ENCODE measurements at places on chromosomes 5 and 9. TPM values are rescaled to one million over a fixed set of nuclear protein-coding genes. Genes with fewer than 3 reads are reported as not detected.

DNA sequence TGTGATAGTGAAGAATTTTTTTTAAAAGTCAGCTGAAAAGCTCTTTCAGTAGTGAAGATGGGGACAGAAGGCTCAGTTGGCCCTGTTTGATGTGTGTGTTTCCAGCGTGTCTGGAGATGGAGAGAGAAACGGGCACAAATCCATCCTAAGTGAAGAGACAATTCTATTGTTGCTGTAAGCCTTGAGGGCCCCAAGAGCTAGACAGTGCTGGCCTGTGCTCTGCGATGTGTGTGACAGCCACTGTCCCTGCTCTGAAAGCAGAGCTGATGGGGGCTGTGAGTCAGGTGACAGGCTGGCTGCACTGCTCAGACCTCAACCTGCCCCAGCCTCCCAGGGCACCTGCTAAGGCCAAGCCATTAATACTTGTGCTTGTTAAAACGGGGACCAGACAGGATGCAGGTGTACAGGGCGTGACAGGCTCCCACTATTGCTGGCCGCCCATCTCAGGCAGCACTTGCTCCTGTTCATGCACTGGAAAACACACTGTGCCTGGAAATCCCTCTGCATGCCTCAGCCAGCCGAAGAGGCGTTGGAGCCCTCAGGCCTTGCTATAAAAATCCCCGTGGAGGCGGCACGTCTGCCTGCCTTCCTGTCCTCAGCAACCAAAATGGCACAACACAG lies 44.6 kb upstream of the SEMA4D start:
- no peak for DNase-seq

GRCh38 chr5:142390334-142390733 lies 65.5 kb upstream of the SPRY4 start:
- DNase-seq, result no peak

GRCh38 chr5:88792144-88792840 lies 90.7 kb downstream of the MEF2C start:
- DNase-seq, result no peak

The GARNL3 gene
- 19.8 TPM for polyA plus RNA-seq

The GABRG2 gene
- 0.03 TPM for polyA plus RNA-seq

The PCDHB2 gene
- polyA plus RNA-seq, result 6.6 TPM

GRCh38 chr9:110086537-110086936 lies 121.4 kb downstream of the C9orf152 start:
- DNase-seq, result no peak

- DNase-seq, result no peak
Observed at GRCh38 chr5:173954671-173955521, 34.1 kb upstream of the C5orf47 start.

The SLC45A2 gene
- 1.0 TPM for polyA plus RNA-seq

DNA sequence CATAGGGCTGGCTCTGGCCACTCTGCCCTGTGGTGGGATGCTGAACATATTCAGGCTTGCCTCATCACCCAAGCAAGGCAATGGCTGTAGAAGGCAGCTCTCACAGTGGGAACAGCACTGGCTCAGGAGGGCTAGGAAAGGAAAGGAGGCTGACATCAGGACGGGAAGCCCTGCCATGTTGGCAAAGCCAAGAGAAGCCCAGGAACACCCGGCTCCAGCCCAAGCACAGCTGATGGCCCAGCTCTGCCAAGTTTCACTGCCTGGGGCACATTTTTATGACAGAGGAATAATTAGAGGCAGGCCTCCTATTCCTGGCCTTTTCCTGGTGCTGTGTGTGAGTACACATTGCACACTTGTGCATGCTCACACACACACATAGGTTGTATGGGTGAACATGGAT lies 163.6 kb upstream of the SMIM23 start:
- DNase-seq, result no peak

- DNase-seq, result no peak
Observed at GRCh38 chr5:155595791-155596190, 582.2 kb downstream of the KIF4B start.

DNA sequence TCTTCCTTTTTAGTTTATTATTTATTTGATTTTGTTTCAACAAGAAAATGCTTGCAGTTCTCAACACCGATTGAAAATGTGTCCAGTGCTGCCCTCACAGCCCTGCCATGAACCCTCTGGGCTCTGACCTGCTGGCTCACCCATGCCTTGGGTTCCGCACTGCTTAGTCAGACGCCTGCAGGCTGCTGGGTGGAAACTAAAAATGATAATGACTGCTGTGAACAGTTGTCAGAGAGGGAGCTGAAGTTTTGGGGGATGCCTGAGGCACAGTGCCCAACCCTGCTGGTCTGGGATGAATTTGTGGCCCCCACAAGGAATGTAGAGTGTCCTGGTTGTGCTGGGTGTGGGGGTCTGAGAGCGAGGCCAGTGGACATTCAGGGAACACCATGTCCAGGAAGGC lies 22.2 kb upstream of the CFAP157 start:
- no peak for DNase-seq

DNA sequence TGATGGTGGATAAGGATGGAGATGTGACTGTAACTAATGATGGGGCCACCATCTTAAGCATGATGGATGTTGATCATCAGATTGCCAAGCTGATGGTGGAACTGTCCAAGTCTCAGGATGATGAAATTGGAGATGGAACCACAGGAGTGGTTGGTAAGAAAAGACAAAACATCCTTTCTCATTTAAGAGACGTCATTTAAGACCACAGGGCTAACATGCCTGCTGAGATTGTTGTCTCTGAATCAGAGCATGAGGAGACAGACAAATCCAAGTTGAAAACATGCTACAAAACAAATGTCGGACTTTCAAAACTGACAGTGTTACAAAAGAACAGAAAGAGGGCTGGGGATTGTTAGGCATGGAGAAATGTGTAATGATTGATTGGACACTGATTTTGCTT lies 4.6 kb downstream of the CCT5 start:
- DNase-seq, result no peak

DNA sequence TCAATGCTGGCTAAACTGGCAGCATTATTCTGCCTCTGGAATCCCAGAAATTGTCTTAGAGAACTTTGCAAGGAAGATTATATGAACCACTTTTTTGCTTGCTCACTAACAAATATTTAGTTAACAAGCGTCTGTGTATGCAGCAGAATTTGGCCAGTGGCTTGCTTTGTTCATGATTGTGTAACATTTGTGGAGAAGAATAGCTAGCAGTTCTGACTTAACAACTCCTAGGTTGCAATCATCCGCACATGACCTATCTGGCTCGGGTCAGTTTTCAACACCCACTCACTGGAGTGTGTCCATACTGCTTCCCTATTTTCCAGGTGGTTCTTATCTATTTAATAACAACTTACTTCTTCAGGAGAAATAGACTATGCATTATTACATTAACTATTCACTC lies 98.5 kb downstream of the SNX18 start:
- DNase-seq, result no peak

DNA sequence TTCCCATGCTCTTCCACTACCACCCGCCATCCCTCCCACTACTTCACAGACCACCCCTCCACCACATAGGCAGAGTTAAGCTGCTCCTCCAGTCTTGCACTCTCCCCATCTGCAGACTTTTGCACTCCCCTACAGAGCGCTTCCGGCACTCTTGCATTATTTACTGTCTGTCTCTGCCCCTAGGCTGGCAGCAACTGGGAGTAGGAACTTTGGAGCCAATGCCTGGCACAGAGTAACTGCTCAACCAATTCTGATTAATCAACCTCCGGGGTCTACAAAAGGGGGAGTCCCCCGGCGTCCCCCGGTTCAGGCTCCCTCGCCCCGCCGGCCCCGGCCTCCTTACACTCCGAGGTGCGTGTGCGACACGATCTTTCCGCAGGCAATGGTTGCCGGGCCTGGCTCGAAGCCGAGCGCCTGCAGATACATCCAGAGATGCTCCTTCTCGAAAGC lies 498 bp downstream of the HAUS6 start:
- DNase-seq, result peak; percentile 28

GRCh38 chr9:114823441-114823840 lies 17.6 kb upstream of the TNFSF15 start:
- DNase-seq, result no peak

DNA sequence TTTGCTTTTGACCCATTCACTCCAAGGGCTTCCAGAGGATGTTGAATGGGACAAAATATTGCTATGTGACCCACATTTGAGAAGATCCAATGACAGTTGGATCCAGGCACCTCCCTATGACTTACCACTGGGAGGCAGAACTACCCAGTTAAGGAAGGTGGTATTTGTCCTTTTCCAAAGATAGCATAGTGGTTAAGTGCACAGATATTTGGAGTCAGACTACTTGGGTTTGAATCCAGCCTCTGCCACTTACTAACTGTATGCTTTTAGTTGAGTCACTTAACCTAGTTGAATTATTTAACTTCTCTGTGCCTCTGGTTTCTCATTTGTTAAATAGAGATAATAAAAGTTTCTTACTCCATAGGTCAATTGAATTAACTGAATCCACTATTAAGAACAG lies 74.5 kb upstream of the PALM2AKAP2 start:
- no peak for DNase-seq

The HEMGN gene
- polyA plus RNA-seq, result 1.5 TPM

- DNase-seq, result no peak
Observed at GRCh38 chr5:133114933-133115310, 63.1 kb downstream of the HSPA4 start.

DNA sequence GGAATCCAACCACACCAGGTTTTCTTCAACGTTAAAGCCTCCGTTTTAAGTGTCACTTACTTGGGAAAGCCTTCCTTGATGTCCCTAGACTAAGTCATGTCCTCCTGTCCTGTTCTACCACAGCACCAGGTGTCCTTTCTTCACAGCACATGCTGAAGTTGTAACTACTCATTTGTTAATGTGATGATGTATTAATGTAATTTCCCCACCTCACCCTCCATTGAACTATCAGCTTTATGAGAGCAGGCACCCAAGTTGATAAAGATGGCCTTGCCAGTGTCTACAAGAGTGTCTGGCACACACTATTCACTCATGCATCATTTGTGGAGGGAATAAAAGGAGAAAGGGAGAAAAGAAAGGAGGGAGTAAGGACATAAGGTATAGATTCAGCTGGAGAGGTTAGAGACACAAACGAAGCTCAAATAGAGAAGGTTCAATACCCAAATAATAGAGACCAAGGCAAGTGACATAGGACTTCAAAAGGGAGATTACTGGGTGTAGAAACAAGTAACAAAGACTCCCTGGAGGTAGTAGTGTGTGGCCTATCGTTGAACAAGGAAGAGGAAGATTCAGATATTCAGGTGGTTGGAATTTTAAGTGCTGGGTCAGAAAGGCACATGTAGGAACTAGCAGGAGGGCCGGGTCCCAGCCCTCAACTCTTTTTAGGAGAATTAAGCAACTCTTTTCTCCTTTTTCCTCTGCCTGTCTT lies 6.6 kb downstream of the ITK start:
- no peak for DNase-seq

DNA sequence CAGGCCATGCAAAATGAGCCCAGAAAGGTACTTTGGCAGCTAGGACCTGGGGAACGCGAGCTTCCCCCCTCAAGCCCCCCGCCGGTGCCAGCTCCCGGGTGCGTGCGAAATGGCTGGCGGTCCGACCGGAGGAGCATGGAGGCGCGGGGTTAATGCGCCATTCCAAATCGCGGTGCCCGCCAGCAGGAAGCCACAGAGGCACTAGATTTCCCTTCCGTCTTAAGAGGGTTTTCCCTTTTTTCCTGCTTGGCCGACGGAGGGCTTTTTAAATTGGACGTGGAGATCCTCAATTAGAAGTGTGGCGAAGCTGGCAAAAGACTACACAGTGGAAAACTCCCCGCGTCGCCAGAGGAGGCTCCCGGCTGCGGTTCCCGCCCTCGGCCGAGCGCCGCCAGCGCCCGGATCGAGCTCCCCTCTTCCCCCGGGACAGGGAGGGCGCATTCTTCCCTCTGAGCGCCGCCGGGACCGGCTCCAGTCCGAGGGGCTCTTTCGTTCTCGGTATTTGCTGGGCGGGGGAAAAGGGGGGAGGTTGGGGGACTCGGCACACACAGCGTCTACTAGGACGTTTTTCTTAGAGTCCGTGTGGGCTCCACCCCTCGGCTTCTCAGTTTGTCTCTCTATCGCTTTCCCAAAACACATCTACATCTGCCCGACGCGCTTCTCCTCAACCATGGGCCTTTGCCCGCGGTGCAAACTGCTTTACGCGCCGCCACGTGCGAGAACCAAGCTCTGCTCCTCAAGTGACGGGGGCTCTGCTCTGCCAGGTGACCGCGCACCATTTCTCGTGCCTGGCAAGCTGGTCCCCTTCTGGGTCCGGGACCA lies 3.0 kb downstream of the GDNF start:
- DNase-seq, result no peak

The NUTM2G gene
- polyA plus RNA-seq, result 1.1 TPM

DNA sequence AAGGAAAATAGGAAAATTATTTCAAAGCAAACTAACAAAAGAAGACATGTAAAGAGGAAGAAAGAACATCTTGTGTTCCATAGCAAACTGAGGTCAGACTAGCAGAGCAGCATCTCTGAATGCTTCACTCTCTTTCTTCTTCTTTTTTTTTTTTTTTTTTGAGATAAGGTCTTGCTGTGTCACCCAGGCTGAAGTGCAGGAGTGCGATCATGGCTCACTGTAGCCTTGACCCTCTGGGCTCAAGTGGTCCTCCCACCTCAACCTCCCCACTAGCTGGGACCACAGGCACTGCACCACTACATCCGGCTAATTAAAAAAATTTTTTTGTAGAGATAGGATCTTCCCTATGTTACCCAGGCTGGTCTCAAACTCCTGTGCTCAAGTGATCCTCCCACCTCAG lies 36.6 kb downstream of the MELK start:
- no peak for DNase-seq

DNA sequence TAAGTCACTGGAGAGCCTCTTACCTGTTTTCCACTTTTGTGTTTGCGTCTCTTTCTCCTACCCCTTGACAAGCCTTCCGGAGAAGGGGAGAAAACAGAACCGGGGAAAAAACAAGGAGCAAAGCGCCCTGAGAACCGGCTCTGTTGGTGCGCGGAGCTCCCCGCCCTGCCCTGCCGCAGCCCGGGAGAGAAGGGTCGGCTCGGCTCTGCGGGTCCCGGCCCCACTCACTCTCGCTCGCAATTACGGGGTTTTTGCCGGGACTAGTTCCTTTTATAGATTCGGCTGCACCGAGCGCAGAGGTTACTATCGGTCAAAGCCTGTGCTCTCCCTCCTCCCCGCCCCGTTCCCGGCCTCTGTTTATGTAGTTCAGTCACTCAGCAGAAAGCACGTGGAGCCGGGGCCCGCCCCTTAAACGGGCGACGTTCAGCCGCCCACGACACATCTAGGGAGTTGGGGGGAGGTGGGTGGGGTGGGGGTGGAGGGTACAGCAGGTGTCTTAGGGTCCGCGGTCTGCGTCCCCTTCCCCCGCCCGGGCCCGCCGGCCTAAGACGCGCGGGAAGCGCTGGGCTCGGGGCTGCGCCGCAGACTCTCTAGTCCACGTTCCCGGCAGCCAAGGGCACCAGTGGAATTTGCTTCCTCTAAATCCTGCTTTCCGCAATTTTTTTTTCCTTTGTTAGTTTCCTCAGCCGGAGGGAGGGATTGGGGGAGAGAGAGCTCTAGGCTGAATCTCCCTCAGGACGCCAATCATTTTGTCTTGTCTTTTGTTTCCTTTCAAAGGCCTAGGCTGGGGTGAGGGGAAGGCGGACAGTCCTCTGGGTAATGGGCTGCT lies at the start of gene ABCA1:
Gene ABCA1, minus strand, starts transcription at position 244 of the 829 bp plus-strand sequence. CDS start 24,476 bp downstream, outside the sequence.
- DNase-seq, result peak; percentile 93

The FOXD1 gene
- polyA plus RNA-seq, result 11.1 TPM

GRCh38 chr5:127311781-127312525 lies 21.4 kb downstream of the MEGF10 start:
- DNase-seq, result no peak

GRCh38 chr9:86445671-86446070 lies 91.5 kb upstream of the TUT7 start:
- DNase-seq, result no peak
